ENCODE measurements at places on chromosomes 16 and 17.

GRCh38 chr16:68762996-68763756 lies 26.1 kb downstream of the CDH1 start:
- DNase-seq: no peak

DNA sequence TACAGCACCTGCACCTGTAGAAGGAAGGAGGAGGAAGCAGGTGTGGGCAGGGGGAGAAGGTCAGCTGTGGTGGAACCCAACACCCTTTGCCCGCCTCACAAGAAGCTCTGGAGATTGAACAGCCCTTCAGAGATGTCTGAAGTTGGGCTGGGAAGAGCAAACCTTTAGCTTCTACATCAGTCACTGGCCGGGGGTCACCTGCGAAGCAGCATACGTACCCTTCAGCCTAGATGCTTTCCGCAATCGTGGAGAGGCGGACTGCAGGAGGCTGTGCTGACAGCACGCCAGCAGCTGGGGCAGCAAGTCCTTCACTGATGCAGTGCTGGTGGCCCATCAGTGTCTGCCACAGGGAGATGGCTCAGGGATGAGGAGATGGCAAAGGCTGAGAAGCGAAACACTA lies 5.2 kb upstream of the HS3ST3B1 start:
- DNase-seq: no peak

- peak; percentile 76 for DNase-seq
Observed at GRCh38 chr17:57553991-57554825, 190.9 kb downstream of the CCDC182 start.

DNA sequence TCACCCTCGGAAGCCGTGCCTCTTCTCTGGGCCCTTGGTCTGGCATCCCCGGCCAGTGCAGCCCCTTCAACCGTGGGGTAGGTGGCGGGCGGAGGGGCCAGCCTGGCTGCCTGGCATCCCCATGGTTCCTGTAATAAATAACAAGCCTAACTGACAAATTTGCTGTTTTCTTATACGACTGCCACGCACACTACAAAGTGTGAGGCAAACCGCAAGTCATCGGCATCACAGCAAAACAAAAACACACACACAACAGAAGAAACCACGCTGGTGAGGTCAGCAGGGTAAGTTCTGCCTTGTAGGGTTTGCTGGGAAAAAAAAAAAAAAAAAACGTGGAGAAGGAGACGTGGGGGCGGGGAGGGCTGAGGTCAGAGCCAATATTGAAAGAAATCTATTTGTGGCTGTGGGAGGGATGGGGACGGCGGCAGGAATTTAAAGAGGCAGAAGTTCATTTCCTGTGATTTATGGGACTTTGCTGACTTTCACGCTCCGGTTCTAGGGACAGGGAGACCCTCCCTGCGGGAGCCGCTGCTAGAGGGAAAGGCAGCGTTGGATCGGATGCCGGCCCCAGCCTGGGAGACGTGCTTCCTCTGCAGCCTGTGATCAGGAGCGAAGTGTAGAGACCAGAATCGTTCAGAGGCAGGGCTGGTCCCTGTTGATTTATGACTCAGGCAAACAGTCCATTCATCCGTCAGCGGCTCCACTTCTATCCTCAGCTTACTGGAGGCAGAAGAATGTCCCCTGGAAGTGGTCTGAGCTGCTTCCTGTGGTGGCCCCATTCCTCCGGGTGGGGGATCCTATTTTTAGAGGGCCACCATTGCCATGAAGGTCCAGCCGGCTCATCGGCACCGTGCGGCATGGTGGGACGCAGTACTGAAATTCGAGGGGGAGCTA lies 162.8 kb downstream of the FOXL1 start:
- DNase-seq: peak; percentile 83

DNA sequence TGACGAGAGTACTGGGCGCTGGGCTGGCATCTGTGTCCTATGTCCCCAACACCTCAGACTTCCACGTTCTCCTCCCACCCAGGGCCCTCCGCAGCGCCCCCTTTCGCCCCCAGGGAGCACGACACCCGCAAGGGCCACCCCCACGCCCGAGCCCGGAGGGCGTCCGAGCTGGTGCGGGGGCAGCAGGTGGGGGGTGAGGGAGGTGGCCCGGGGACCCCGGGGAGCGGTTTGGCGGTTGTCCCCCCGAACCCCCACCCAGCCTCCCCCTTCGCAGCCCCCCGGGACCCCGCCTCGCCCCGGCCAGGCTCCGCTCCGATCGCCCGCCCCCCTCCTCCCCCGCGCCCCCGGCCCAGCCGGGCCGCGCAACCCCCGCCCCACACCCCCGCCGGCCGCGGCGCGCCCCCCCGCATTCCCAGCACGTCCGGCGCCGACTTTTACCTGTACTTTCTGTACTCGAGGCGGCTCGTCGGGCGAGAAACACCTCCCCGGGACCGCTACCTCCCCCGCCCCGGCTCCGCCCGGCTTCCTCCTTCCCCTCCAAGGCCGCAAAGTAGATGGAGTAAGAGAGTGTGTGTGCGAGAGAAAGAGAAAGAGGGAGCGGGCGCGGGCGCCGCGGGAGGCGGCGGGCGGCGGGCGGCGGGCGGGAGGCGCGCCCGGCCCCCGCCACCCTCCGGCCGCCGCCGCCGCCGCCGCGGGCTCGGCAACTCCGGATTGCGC lies 901 bp downstream of the CDYL2 start:
- DNase-seq: no peak

DNA sequence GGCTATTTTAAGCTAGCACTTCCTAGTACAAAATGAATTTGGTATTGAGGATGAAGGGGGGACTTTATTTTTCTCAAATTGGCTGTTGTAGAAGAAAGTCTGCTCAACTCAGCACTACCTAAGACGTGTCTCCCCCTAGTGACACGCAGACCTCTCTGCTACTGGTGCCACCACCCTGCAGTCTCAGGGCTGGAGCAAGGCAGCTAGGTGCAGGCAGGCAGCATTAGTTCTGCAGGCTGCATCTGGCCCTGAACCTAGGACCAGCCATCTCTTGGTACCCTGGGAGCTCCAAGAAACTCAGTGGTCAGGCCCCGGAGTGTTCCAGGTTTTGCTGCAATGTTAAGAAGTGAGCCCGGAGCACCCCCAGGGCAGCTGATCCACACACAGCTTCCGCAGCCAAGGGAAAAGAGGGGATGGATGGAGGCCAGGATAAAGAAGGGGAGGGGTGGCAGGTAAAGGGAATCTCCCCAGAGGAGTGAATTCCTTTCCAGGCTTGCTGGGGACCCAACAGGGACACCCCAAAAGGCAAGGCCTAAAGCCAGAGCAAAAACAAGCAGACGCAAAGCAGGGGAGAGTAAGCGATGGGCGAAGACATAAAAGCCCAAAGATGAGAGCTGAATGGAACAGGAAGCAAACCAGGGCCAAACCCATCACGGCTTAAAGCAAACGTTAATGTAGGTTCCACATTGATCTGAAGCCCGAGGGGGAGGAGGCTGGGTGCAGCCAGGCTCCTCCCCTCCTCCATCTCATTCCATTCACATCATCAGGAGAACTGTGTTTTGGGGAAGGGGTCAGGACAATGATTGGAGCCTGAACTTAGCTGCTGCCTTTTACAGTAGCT lies 200.5 kb downstream of the ZFHX3 start:
- DNase-seq: peak; percentile 34

DNA sequence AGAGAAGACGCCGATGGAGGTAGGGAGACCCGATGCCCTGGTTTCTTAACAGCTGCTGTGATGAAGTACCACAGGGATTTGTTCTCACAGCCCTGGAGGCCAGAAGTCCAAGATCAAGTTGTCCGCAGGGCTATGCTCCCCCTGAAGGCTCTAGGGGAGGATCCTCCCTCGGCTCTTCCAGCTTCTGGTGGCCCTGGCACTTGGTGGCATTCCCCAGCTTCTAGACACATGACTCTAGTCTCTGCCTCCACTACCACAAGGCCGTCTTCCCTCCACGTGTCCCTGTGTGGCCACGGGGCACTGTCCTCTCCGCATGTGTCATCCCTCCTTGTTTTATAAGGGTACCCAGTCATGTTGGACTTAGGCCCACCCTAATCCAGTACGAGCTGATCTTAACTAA lies 375.2 kb downstream of the SLC39A11 start:
- DNase-seq: no peak

Measured in astrocyte of the spinal cord (primary cell).